ENCODE measurements at places on chromosomes 6 and 20.

DNA sequence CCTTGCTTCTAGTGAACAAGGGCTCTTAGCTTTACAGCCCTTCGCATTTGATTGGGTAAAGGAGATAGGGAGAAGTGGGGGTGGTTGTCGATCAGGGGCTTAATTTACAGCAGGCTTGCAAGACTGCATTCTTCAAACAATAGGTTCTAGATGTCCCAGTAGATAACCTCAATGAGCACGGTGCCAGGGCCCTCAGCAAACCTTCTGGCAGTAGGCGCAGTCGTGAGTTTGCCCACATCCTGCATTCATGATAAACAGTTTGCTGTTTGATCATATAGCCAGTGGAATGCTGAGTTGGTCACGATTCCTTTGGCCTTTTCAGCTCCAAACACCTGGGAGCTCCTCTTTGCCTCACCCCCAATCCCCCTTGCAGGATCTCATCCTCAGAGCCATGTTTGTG, 27.5 kb downstream of the SUN5 start:
- H3K27me3 ChIP-seq, result no peaks in the 10 kb centered on the region
- DNase-seq, result no peak
- no peak overlapping the region for H3K4me3 ChIP-seq
- H3K36me3 ChIP-seq, result no peaks in the 10 kb centered on the region
- H3K27ac ChIP-seq, result no peak overlapping the region

- H3K27me3 ChIP-seq, result no peaks in the 10 kb centered on the region
- H3K36me3 ChIP-seq, result no peaks in the 10 kb centered on the region
- H3K4me3 ChIP-seq, result peak overlapping the region; percentile 99
- no peaks in the 10 kb centered on the region for H3K4me1 ChIP-seq
- H3K27ac ChIP-seq, result peak overlapping the region; percentile 92
These were observed 423 bp downstream of the PACRG start for GRCh38 chr6:162728197-162728596.

- no peak for DNase-seq
- H3K27me3 ChIP-seq, result no peaks in the 10 kb centered on the region
- peaks cover 30% of the 10 kb centered on the region for H3K36me3 ChIP-seq
- no peak overlapping the region for H3K4me3 ChIP-seq
These were observed 59.4 kb upstream of the GNRH2 start for GRCh38 chr20:2984028-2984501.

- H3K27me3 ChIP-seq, result no peaks in the 10 kb centered on the region
- H3K4me3 ChIP-seq, result no peak overlapping the region
- DNase-seq, result no peak
- no peak overlapping the region for H3K27ac ChIP-seq
These were observed 36.2 kb upstream of the PLCB1 start for GRCh38 chr20:8095648-8096572.

DNA sequence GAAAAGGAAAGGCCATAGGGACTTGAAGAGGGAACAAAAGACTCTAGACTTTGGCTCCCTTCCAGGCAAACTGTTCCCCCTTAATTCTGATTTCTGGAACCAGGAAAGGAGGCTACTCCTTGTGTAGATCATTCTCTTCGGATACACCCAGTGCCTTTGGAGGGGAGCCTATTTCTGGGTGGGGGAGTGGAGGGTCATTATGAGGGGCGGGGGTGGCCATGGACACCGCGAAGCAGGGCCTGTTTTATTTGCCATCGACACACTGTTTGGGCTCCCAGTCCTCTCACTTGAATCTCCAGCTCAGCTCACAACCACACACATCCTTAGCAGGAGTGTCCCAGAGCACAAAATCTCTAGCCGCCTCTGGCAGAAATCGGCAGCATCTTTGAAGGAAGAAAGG, 132.3 kb downstream of the PXDC1 start:
- H3K4me1 ChIP-seq, result no peaks in the 10 kb centered on the region
- H3K36me3 ChIP-seq, result no peaks in the 10 kb centered on the region
- H3K27me3 ChIP-seq, result no peaks in the 10 kb centered on the region
- DNase-seq, result no peak

Measured in tibial artery (tissue), 4 donors.